Activated T-helper 2 cell treated with anti-CD3 and anti-CD28 coated beads, Interferon-gamma antibody, Interleukin-2, Interleukin-4, amounts not matched to agents 10 μg/mL and 5 μg/mL and 100 μg/mL, durations not matched to agents 14 hours and 24 hours and 36 hours (primary cell): ENCODE measurements at places on chromosomes 16 and 17. TPM values are rescaled to one million over a fixed set of nuclear protein-coding genes. Genes with fewer than 3 reads are reported as not detected.

The TPPP3 gene
- total RNA-seq = not detected in 2 replicates

The EPX gene
- total RNA-seq = not detected in 2 replicates

The CNGB1 gene
- not detected in 2 replicates for total RNA-seq

The PLXDC1 gene
- total RNA-seq = 0.46 and 1.0 TPM in 2 replicates

The GPR142 gene
- not detected in 2 replicates for total RNA-seq

The UNC13D gene
- 165 and 175 TPM in 2 replicates for total RNA-seq

The CTF1 gene
- 0.21 and 0.30 TPM in 2 replicates for total RNA-seq

The IL21R gene
- 84.2 and 84.5 TPM in 2 replicates for total RNA-seq

- DNase-seq = peak; percentile 30
Measured at GRCh38 chr17:77235370-77235941, 94.7 kb downstream of the SEC14L1 start.

DNA sequence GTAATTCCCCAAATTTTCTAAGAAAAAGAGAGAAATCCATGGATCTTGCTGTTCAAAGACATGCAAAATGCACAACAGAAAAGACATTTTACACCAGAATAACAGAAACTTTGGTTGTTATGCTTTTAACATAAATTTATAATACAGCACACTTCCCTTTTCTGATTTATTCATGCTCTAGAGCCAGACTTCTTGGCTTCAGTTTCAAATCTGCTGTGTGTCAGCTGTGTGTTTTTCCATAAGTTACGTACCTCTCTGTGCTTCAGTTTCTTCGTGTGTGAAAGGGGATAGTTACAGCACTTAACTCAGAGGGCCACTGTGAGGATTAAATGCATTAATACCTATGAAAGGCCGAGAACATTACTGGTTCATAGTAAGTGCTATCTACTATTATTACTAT is 6.8 kb upstream of the CCL3L1 start:
- no peak for DNase-seq

GRCh38 chr16:55329791-55330428 is 5.9 kb downstream of the IRX6 start:
- DNase-seq = no peak

DNA sequence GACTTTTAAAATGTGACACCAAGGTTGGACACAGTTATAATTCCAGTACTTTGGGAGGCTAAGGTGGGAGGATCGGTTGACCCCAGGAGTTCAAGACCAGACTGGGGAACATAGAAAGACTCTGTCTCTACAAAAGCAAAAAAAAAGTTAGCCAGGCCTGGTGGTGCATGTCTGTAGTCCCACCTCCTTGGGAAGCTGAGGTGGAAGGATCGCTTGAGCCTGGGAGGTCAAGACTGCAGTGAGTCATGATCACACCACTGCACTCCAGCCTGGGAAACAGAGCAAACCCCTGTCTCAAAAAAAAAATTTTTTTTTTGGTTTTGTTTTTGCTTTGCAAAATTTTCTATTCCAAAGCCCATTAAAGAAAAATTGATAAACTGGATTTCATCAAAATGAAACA is 281.4 kb downstream of the BCAS3 start:
- no peak for DNase-seq

- no peak for DNase-seq
Measured at GRCh38 chr16:67258161-67258835, 9.5 kb downstream of the SLC9A5 start.

- no peak for DNase-seq
Measured at GRCh38 chr16:88499292-88499691, 46.2 kb downstream of the ZFPM1 start.

DNA sequence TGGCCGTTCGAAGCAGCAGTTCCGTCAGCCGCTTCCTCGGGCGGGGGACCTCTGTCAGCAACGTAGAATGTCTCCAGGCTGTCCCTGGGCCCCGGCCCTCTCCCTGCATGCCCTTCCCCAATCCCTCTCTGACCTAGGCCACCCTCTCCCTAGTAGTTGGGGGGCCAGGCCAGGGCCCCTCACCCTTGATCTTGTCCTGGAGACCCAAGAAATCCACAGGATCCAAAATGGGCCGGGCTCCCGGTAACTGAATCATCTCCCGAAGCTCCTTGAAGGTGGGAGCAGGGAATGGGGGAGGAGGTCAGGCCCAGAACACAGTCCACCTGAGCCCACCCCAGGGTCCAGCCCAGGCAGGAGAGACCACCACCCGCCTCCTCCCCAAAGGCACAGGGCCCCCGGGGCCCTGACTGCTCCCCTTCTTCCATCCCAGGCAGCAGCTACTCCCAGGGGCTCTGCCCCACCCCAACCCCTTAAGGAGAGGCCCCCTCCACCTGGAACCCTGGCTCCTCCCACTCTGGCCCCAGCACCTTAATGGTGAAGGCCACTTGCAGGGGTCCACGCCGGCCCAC is 4.7 kb upstream of the GRIN2C start:
- DNase-seq = no peak

DNA sequence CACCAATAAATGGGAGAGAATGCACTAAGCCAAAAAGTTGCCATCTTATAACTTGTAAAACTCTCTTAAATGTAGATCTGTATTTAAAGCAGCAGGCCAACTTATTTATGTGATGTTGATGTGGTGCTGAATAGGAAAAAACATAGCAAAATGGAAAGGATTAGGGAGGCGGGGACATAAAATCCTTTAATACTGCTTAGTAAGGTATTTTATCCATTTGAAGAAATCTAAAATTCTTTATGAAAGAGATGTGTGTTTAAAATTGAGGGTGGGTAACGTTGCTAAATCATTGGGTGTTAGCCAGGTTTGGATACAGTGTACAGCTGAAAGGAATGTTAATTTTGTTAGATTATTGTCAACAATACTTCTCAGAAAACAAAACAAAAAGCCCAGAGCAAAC is 14.3 kb downstream of the SNTB2 start:
- no peak for DNase-seq

GRCh38 chr16:81035975-81036750 is 521 bp downstream of the ATMIN start:
- DNase-seq = peak; percentile 13

- DNase-seq = no peak
Measured at GRCh38 chr16:80986557-80986956, 20.1 kb downstream of the CMC2 start.

GRCh38 chr17:40312131-40312731 is 3.3 kb downstream of the RARA start:
- no peak for DNase-seq

DNA sequence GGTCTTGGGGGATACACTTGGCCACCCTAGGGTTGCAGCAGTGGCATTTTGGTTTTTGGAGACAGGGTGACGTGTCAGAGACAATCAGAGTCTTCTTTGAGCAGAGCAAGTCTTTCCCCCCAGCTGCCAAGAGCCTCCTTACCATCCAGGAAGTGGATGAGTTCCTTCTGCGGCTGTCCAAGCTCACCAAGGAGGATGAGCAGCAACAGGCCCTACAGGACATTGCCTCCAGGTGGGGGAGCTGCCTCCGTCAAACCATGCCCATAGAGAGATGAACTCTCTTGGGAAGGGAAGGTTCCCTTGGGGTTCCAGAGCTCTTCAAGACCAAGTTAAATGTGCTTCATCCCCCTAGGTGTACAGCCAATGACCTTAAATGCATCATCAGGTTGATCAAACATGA is 11.3 kb downstream of the LIG3 start:
- DNase-seq = no peak

DNA sequence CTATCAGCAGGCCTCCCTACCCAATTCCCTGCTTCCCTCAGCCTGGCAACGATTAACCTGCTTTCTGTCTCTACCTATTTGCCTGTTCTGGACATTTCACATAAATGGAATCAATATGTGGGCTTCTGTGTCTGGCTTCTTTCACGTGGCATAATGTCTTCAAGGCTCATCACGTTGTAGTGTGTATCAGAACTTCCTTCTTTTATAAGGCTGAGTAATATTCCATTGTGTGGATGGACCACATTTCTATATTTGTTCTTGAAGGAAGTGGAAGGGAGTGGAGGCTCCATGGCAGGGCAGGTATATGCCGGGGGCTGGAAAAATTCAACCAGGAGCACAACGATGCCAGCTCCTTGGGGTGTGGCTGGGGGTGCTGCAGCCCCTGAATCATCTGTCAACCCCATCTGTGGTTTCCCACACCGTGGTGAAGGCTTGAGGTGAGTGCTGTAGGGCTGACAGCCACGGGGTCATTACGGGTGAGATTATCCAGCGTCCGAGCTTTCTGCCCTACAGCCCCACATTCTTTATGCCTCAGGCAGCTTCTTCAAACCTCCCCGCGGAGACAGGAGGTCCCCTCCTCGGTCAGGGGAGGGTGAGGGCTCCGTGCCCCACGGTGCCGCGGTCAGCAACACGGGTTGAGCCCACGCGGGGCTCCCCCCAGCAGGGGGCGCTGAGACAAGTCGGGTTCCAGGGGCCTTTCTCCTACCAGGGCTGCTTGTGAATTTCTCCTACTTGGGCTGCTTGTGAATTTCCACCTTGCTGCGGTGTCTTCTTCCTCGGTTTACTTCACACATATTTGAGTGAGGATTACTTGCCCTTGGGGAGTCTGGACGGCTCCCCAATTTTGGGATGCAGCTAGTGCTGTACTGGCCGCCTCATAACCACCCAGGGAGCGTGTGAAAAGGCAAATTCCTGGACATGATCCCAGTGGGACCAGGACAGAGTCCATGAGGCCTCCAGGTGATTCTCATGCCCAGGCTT is 18.3 kb upstream of the WFIKKN2 start:
- DNase-seq = peak; percentile 20

GRCh38 chr17:50672831-50673551 is 34.7 kb downstream of the ANKRD40 start:
- DNase-seq = no peak

- DNase-seq = no peak
Measured at GRCh38 chr17:27783440-27784350, 16.6 kb downstream of the NOS2 start.

- DNase-seq = no peak
Measured at GRCh38 chr16:22317001-22317530, 19.9 kb downstream of the POLR3E start.

GRCh38 chr16:54062361-54063278 is 224.0 kb downstream of the IRX3 start:
- DNase-seq = no peak

- no peak for DNase-seq
Measured at GRCh38 chr17:48615047-48615962, at the start of gene HOXB8. HOXB8 (minus strand) TSS chr17:48615292; CDS start chr17:48614704, 588 bp downstream.

DNA sequence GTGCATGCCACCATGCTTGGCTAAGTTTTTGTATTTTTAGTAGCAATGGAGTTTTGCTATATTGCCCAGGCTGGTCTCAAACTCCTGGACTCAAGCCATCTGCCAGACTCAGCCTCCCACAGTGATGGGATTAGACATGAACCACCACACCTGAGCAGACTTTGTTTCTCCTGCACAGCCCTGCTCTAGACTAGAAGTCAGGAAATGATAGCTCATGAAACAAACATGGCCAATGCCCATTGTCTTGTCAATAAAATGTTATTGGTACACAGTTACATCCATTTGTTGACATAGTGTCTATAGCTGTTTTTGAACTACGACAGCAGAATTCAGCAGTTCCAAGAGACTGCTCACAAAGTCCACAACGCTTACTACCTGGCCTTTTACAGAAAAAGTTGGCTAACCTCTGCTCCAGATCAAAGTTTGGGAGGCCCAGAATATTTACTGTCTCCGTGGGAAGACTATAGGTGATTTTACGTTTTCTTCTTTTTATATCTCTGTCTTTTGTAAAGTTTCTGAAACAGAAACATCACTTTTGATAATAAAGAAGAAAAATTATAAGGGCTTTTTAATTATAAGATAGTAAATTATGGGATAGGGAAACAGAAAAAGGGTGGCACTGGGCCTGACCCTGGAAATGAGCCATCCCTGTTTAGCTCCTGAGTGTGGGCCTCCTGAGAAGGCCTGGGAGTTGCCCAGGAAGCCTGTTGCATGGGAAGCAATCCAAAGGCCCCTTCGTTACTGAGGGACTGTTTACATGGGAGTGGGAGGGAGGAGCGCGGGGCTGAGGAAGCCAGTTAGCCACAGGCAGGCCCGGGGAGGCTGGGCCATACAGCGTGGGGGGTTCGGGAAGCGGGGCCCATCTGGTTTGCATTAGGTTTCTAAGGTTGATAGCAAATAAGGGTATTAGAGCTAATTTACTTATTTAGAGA is 201.5 kb downstream of the IRF8 start:
- DNase-seq = no peak

DNA sequence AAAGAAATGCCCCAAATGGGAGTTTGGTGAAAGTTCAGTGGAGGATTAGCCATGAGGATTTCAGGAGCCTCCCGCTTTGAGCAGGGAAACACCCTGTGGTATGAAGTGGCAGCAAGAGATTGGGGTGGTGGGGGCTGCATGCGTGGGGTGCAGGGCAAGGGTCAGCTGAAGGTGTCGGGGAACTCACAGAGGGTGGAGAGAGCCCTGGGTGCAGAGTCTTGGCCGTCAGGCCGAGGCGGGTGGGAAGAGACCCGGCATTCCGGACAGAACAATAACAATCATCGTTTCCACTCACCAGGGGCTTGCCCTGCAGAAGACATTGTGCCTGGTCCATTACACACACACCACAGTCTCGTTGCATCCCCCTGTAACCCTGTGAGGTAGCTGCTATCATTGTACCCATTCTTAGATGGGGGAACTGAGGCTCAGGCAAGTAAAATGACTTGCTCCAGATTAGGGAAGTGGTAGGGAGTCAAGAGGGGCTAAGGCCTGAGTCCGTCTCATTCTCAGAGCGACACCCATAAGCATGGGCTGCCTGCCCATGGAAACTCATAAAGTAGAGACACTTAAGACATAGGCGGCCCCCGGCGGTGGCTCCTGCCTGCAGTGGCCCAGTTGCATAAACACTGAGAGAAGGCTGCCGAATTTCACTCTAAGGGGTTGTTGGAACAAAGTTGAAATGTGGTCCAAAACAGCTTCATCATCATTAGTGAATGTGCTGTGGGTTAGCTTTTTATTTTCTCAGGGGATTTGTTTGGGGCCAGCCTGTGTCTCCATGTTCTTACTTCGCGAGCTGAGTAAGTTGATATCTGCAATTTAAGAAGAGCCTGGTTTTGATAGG is 93.3 kb downstream of the CMIP start:
- no peak for DNase-seq

GRCh38 chr16:27651301-27651700 is 101.4 kb downstream of the KATNIP start:
- DNase-seq = no peak

DNA sequence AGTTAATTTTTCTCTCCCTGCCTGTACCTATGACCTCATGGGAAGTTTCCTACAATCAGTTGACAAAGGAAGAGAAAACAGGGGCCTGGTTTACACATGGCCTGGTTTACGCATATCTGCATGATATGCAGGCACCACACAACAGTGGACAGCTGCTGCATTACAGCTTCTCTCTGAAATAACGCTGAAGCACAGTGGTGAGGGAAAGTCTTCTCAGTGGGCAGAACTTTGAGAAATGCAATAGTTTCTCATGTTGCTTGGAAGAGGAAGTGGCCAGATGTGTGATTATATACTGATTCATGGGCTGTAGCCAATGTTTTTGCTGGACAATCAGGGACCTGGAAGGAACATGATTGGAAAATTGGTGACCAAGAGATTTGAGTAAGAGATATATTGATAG is 324.1 kb upstream of the GOT2 start:
- no peak for DNase-seq

- DNase-seq = no peak
Measured at GRCh38 chr16:64926476-64926875, 195.4 kb downstream of the CDH11 start.
